Activated gamma-delta T cell treated with Interleukin-2 at 50 U/mL for 16 hours (primary cell): ENCODE measurements at places on chromosomes 1 and 21.

- no peak for DNase-seq
Observed at GRCh38 chr1:222466150-222466865, 81.6 kb downstream of the HHIPL2 start.

DNA sequence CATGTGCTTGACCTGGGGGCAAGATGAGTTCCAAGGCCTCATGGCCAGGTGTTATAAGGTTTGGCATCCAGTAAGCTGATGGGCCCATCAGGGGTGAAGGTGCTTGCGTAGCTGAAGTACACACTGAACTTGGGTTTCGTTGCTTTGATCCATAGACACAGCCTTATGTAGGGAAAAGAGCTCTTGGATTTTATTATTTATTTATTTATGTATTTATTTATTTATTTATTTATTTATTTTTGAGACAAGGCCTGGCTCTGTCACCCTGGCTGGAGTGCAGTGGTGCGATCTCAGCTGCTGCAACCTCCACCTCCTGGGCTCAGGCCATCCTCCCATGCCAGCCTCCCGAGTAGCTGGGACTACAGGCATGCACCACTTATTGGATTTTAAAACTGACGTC is 63.2 kb downstream of the FOXD2 start:
- DNase-seq: no peak

DNA sequence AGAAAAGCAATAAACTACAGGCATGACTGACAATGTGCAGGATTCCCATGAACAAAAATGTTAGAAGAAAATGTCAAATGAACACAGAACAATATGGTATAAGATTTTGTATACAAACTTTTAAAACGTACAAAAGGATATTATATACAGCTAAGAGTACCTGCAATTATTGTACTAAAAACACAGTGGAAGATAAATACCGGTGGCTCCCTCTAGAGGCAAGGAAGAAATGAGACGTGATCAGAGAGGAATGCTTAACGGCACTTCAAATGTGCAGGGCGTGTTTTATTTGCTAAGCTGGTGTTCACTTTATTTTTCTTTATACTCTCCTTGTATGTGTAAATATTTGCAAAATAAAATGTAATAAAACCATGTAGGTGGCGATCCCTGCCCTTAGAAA is 191.8 kb upstream of the SAMSN1 start:
- peak; percentile 40 for DNase-seq

DNA sequence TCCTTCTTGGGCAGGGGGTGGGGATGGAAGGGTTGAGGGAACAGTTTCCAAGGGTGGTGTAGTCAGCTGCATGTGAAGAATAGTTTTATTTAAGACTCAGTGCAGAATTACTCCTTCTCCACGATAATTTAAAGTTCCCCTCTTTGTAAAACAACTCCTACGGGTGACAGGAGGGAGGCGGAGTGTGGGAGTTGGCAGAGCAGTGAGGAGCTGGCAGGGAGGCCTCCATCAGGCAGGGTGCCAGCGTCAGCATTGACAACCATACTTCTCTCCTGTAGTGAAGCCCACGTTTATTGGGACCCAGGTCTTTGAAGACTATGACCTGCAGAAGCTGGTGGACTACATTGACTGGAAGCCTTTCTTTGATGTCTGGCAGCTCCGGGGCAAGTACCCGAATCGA is 93.8 kb downstream of the MTR start:
- DNase-seq: no peak
